ENCODE measurements at places on chromosomes 2 and 18.

DNA sequence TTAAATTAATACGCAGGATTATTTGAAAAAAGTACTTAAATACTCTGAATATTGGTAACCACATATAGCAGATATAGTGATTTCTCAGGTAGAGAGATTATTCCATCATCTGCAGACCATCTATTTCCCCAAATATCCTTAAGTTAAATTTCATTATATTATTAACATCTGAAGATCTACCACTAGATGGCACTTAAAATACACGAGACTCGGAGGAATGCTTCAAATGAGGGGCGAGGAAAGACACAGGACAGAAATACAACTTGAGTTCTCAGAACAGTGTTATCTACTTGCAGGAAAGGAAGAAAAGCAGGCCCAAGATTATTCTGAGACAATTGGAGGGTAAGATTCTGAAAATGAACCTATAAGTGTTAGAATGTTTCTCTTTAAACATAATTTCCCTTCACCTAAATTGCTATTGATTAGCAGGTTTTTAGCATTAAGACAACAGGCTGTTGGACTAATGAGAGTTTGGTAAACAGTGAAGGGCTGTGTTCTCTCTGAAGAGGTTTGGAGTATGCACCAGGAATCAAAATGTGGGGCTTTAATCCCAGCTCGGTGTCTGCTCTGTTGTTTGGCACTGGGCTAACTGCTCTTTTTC is 76.9 kb upstream of the GCFC2 start:
- peak; percentile 64 for DNase-seq

DNA sequence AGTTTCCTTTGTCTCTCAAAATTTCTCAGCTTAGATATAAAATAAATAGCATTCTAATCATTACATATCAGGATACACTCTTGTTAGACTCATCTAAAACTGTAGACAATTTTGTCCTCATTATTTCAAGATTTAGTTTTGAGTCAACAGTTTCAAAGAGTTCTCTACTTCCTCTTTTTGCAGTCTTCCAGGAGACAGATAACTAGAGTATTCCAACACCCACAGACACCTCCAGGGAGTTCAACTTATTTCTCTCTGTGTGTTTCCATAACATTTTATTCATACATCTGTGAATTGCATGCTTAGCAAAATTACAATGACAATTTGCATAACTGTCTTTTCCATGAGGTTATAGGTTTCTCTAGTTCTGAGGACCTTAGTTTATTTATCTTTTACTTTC is 166.6 kb upstream of the HNMT start:
- no peak for DNase-seq

DNA sequence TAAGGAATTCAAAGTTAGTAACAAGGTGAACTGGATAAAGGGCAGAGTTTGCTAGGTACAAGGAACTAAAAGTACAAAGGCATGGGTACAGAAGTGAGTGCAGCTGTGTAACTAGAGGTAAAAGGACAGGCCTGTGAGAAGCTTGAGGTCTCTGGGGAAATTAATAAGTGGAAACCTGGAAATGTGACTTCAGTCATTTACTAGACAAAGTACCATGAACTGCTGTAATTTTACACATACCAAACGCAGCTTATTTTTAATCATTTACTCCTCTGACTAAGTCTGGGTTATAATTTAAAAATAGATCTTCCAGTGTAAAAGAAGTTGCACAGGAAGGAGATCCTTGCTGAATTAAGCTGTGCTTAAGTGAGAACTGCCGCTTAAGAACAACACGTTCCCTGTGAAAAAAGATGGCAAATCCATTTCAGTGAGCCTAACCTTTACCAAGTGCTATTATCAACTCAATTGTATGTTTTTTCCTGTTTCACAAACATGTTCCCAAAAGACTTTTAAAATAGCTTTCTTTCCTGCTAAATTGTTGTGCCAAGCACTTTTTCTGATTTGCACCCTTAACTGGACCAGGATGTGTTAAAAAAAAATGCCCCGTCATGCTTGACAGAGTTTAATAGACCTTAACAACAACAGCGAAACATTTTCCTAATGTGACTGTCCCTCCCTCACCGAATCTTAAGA is 44.3 kb downstream of the CALCRL start:
- DNase-seq: peak; percentile 67

DNA sequence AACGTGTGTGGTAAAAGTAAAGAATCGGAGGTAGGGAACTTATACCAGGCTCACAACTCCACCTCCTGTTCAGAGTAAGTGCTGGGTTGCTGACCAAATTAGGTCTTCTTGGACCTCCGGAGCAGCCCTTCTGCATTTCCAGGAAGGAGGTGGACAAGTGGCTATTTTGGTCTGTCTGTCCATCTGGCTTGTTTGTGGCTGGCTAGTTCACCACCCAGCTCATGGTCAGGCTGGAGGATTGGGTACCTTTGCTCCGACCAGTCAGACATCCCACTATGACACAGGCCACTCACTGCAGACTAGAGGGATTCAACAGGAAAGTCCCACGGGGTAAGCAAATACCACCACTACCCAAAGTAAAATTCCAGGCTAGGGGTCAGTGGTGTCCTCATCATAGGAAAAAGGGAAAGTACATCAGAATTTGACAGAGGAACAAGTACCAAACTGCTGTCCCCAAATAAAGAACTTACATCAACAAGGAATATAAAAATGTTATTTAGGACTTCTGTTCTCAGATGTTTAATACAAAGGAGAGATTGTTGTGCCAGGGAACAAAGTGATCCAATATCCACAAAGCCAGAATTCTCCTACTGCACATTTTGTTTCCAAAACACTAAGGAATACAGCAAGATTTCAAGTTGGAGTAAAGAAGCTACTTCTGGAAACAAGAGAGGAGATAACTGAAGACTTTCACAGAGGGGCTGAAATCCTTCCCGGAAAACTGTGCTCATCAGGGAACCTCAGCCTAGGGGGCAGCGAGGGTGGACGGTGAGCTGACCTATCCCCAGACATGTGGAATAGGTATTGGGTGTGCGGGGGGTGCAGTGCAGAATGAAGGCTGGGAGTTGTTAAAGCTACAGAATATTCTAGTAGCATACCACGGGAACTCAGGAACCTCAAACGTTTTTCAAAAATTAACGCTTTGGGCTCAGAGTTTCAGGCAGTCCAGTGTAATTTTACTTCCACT is 56.9 kb downstream of the BCL2 start:
- DNase-seq: peak; percentile 70

DNA sequence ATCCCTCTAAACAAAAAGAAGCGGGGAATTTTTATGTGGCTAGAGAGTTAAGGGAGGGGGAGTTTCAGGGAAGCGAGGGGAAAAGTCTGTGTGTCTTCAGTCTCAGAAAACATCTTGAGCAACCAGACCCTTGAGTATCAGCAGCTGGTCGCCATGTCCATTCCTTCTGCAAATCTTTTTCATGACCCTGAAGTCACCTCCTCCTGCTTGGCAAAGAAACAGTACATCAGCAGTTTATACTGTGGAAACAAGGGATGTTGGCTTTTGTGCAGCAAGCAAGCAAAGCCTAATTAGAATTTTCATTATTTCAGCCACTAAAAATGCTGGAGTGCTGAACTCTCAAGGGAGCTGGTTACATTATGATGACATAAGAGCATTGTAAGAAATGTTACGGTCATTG is 187.4 kb upstream of the SLC8A1 start:
- peak; percentile 94 for DNase-seq

GRCh38 chr2:169087757-169088379 is 18.5 kb downstream of the DHRS9 start:
- DNase-seq: no peak

DNA sequence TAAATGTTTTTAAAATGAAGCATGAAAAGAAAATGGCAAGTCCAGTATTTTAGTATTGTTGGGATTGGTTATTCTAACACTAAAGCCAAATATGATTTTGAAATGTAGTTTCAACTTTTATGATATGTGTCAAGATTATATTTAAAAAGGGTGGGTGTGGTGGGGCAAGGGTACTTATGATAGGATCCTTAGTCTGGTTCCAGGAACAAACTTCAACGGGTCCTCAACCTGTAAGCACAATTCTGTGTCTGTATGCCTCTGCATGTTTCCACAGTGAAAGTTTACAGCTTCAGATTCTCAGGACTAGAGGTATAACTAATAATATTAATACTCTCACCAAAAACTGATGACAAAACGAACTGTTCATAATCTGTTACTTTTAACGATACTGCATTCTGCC is 5.8 kb downstream of the USP34 start:
- DNase-seq: no peak

DNA sequence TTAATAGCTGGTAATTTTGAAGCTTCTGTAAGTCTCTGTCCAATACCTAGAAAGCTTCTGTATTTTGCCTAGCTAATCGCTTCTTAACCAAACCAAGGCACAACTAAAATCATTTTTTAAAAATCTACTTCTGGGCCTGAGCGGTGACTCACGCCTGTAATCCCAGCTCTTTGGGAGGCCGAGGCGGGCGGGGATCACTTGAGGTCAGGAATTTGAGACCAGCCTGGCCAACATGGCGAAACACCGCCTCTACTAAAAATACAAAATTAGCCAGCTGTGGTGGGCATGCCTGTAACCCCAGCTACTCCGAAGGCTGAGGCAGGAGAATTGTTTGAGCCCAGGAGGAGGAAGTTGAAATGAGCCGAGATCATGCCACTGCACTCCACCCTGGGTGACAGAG is 148.6 kb upstream of the FIGN start:
- DNase-seq: no peak

- DNase-seq: peak; percentile 50
These were observed 901 bp downstream of the WDFY1 start for GRCh38 chr2:223944166-223944702.

DNA sequence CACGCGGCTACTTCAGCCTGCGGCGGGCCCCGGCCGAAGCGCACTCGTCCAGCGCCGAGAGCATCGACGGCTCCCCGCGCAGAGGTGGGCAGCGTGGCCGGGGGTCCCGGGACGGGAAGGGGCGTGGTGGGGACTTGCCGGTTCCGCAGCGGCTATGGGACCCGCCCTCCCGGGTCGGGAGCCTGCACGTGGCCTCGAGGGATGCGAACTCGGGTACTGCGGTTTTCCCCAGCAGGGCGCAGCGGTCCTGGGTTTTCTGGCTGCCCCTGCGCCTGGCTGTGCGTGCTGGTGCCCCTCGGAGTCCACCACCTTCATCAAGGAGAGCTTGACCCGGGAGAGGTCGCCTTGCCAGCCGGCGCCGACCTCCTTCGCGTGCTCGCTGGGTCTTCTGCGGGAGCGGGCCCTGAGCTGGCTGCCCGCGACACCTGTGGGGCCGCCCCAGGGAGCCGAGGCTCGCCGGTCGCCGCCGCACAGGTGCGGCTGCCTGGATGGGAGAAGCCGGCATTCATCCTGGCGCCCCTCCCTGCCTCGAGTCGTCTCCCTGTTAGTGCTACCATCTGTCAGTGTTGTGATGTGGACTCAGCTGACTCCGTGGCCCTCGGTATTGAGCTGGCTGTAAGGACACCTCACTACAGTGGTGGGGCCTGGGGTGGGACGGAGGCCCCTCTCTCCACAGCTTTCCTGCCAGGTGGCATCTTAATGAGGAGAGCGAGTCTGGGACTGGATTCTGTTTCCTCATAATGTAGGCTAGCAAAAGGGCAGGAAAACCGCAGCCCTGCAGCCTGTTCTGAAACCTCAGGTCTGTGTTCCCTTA is 177.3 kb downstream of the AGAP1 start:
- no peak for DNase-seq

DNA sequence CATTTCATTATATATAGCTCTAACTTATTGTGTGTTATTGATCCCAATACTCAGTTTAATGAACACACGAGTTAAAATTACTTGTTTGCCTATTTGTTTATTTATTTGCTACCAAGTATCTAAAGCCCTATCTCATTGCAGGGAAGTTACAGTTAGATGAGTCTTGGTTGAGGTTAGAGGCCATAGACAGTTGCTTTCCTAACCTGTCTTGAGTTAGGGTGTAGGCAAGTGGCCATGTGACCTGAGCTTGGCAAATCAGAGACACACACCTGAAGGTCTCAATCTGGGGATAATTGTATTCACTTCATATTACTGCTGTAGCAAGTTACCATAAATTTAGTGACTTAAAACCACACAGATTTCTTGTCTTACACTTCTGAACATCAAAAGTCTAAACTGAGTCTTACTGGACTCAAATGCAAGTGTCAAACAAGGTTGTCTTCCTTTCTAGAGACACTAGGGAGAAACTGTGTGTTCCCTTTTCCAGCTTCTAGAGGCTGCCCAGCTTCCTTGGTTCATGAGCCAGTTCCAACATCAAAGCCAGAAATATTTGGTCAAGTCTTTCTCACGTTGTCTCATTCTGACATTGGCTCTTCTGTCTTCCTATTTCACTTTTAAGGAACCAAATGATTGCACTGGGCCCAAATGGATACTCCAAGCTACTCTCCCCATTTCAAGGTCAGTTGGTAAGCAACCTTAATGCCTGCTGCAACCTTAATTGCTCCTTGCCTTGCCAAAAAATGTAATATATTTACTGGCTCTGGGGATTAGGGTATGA is 39.7 kb downstream of the COL3A1 start:
- DNase-seq: peak; percentile 80

DNA sequence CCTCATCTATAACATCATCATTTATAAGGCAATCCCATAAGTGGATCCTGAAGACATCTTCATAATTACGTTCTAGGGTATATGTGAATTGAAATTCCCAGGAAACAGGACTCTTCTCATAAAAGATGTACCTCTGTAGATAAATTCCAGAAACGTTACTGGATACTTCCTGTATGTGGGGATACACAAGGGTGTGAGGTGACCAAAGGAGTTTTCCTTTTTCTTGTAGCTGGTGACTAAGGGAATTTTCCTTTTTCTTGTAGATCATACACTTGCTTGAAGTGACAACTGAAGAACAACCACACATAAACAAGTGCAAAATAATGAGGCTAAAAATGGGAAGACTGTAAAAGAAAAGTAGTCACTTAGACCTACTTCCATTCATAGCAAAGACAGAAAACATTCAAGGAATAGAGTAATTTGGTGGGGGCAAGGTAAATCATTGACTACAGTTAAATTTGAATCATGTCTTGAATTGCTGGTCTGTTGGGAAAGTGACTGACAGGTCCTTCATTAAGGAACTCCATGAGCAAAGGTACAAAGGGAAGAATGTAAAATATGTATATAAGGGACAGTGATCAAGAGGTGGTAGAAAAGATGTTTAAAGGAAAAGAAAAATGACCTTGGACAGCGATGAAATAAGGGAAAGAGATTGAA is 53.2 kb upstream of the UBE2E3 start:
- DNase-seq: no peak

DNA sequence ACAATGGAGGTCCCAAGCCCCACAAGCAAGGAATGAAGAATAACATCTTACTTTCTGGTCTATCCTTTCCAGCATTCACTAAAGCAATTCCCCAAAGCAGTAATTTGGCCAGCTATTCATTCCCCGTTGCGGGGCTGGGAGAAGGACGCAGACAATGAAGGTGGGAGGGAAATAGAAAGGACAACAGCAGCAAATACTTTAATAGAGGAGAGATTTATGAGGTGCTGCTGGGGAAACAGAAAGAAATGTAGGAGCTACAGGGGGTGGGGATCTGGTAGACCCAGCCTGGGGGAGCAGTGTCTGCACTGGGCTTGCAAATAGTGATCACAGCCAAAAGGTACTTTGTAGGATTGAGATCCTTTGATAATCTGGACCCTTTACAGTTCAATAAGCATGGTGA is 13.9 kb upstream of the ATL2 start:
- DNase-seq: no peak

GRCh38 chr2:9032121-9032520 is 28.6 kb upstream of the MBOAT2 start:
- peak; percentile 30 for DNase-seq
